T-helper 17 cell (primary cell): ENCODE measurements at places on chromosomes 1 and 21. TPM values are rescaled to one million over a fixed set of nuclear protein-coding genes. Genes with fewer than 3 reads are reported as not detected.

IFI44 gene
- 72.5 TPM for total RNA-seq

DNA sequence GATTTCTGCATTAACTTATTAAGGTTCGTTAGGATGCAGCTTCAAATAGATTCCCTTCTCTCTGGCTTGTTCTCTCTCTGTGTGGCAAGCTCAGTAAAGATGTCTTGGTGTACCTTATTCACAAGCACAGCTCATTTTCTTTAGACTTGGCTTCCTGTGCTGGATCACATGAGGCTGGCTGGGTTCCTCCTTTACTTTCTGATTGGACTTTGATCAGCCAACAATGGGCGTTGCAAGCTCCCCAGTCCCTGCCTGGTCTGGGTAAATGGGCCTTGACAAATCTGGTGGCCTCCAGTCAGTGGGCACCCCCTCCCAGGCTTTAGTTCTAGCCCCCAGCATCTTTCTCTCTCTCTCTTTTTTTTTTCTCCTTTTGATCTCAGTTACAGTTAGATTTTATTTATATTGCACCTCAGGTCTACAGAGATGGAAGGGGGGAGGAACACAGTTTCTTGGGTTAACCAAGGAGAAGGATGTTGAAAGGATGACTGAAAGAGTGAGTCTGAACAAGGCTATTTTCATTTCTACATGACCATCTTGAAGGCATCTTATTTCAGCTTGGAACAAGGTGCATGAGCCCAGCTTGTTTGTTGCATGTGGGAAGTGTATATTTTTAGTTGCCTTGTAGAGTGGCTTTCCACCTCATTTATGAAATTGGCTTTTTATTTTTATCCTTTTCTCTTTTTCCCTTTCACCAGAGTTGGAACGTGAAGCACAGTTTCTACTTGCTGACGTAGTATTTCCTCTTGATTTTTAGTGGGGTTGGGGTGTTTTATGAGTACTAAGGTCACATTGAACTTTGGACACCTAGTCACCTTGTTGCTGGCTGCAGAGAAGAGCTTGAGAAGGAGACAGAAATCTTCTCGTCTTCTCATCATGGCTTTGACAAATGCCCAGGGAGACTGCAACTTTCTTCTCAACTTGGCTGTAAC, 77.1 kb downstream of the PBX1 start:
- no peak overlapping the region for H3K4me3 ChIP-seq
- no peaks in the 10 kb centered on the region for H3K27me3 ChIP-seq
- no peaks in the 10 kb centered on the region for H3K4me1 ChIP-seq

DNA sequence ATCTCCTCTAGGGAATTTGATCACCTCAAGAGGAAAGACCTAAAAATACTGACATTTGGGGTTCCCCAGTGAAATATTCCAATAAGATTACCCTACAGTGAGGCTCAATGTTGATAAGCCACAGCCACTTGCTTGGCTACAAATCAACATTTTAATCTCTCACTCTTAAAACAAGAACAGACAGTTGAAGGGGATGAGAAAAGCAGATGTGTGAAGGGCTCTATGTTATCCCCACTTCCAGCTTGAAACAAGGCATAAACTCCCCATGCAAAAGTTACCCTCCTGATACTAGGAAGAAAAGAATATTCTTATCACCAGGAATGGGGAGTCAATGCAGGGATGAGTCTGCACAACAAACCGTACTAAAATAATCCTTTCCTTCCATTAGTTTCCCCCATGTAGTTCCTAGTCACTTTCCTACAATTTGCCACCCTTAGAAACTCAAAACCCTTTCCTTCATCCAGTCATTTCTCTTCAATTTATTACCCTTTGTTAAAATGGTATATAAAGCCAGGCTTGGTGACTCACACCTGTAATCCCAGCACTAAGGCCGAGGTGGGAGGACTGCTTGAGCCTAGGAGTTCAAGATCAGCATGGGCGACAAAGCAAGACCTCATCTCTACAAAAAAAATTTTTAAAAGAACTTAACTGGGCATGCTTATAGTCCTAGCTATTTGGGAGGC, 29.5 kb downstream of the LPGAT1 start:
- no peaks in the 10 kb centered on the region for H3K27me3 ChIP-seq
- peaks cover 6% of the 10 kb centered on the region for H3K36me3 ChIP-seq
- DNase-seq = no peak
- no peak overlapping the region for H3K27ac ChIP-seq

DNA sequence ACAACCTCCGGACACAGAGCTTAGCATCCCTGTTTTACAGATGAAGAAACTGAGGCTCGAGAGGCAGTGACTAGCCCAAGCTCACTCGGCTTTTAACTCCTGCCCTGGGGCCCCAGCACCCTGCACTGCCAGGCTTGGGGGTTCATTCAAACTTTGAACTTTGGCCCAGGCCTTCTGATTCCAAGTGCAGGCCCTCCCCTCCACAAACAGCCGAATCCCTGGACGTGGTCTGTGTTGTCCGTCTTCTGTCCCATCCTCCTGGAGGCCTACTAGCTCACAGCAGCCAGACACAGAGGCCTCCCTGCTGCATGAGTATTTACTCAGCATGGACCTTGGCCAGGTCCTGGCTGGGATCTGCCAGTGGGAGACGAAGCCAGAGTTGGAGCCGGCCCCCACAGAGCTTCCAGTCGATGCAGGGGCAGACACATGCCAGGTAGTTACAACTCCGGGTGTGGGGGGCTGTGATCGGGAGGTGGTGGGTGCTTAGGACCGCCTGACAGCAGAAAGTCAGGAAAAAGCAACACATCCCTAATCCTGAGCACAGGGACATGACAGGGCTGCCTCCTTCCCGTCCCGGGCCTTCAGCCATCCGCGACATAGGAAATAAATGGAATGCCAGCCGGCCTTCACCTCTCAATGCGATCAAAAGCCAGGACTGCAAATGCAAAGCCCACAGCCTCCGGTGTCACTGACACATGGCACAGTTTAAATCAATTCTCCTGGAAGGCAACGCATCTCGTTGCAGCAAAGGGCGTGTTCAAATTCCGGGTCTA, 7.4 kb downstream of the IFFO2 start:
- no peaks in the 10 kb centered on the region for H3K27me3 ChIP-seq
- H3K36me3 ChIP-seq = no peaks in the 10 kb centered on the region
- DNase-seq = no peak
- peaks cover 84% of the 10 kb centered on the region for H3K4me1 ChIP-seq
- H3K4me3 ChIP-seq = peak overlapping the region; percentile 94

RRAGC gene
- 16.9 TPM for total RNA-seq

- no peaks in the 10 kb centered on the region for H3K36me3 ChIP-seq
- H3K4me1 ChIP-seq = peaks cover 13% of the 10 kb centered on the region
- H3K27me3 ChIP-seq = no peaks in the 10 kb centered on the region
- DNase-seq = no peak
These were observed 21.6 kb downstream of the ENO1 start for GRCh38 chr1:8856689-8857412.

DNA sequence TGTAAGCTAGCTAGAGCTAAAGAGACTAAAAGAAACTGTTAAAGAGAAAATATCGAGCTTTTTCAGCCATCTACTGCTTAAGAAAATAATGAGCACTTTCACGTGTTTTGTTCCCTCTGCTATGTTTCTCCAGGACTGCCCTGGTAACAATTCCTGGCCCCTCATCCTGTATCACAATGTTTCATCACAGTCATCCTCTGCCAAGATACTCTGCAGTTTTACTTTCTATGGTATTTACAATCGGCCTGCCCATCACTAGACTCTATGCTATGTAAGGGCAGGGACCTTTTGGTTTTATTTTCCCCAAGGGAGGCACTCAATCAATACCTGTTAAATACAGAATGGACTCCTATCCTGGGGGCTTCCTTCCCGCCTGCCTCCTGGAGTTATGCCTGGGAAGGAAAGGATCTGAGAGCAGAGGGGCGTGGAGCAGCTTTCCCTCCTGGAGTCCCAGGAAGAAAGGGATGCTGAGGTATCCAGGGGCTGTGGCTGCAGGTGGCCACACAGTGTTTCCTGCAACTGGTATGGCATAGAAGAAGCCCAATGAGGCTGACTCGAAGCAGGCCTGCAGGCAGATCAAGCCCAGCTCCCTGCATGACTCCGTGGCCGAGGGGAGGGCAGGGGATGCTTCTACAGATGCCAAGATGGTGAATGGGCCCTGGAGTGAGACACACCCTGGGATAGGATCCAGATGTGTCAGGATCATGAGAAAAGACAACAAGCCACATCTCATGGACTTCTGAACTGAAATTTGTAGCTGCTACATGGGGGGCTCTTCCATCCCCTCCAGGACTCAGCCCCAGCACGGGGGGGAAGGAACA, 52.9 kb downstream of the MATN1 start:
- DNase-seq = no peak
- H3K4me1 ChIP-seq = no peaks in the 10 kb centered on the region
- no peak overlapping the region for H3K27ac ChIP-seq

CD5L gene
- total RNA-seq = not detected

DNA sequence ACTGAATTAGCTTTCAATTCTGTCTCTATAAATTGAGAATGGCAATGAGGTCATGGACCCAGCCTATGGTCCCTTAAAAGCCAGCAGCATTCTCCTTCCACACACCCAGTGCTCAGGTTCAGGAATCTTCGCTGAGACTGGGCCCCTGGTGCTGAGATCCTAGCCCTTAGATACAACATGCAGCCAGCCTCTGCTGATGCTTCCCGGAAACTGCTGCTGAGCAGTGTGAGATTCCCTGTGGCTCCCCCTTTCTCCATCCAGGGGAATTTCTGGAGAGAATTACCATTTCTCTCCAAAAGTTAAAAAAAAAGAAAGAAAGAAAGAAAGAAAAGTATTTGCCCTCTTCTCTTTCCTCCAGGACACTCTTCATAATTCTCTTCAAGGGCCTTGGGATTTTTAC, 31.7 kb upstream of the RALGPS2 start:
- no peak overlapping the region for H3K27ac ChIP-seq
- H3K4me1 ChIP-seq = no peaks in the 10 kb centered on the region
- H3K27me3 ChIP-seq = peaks cover 4% of the 10 kb centered on the region
- H3K36me3 ChIP-seq = no peaks in the 10 kb centered on the region
- no peak overlapping the region for H3K4me3 ChIP-seq

GRCh38 chr1:54245501-54245900, 45.5 kb downstream of the MRPL37 start:
- H3K4me3 ChIP-seq = no peak overlapping the region
- no peak for DNase-seq
- no peaks in the 10 kb centered on the region for H3K36me3 ChIP-seq
- peaks cover 6% of the 10 kb centered on the region for H3K4me1 ChIP-seq

LPGAT1 gene
- total RNA-seq = 35.0 TPM

RAP1GAP gene
- total RNA-seq = 0.42 TPM

DNA sequence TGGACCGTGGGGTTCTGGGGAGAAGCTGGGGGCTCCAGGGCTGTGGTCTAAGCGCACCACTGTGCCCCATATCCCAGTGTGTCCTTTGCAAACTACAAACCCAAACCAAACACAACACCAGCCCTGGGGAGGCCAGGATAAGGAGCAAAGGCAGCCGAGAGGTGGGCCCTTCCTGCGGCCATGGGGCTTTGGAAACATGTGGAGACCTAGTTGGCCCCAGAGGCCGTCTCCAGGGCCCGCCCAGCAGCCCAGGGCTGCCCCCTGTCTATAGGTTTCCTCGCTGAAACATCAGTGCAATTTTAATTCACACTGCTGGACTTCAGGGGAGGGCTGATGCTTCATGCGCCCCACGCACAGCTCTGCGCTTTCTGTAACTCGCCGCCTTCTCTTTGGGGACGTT, 61.3 kb downstream of the PRDM16 start:
- H3K27ac ChIP-seq = no peak overlapping the region
- H3K36me3 ChIP-seq = no peaks in the 10 kb centered on the region
- peaks cover 2% of the 10 kb centered on the region for H3K4me1 ChIP-seq
- H3K4me3 ChIP-seq = no peak overlapping the region
- no peak for DNase-seq
- H3K27me3 ChIP-seq = peaks cover 26% of the 10 kb centered on the region

DNA sequence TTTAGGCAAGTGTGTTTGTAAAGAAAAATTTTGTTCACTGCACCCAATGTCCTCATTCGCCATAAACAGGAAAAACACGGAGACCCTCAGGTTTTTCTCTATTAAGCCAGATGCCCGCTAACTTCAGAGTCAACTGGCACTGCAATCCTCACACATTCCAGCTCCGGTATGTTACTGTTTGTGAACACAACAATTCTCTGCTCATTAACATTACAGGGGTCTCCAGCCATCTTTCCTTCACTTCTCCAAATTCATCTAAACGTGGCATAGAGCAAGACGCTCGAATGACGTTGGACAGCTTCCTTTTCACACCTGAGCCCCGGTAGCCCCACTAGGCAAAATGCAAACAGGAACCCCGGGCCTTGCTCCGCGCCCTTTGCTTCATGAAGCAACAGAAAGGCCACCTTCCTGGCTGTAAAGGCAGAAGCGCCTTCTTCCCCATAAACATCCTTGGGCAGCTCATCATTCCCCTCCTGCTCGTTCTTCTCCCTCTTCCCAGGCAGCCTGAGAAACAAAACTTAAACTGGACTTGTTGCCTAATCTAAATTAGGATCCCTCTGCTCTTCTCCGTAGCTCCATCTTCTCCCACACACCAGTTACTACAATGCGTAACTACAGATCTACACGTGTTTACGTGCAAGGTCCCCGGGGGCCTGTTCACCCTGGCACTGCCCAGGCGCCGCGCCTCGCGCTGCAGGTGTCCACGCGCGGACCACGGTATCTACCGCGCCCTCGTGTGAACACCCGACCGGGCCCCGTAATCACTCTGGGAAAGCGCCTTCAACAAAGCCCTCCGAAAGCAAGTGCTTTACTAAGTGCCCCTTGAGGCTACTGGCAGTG, 1.2 kb downstream of the LBR start:
- peaks cover 2% of the 10 kb centered on the region for H3K36me3 ChIP-seq
- no peaks in the 10 kb centered on the region for H3K27me3 ChIP-seq
- no peak for DNase-seq
- peak overlapping the region; percentile 95 for H3K27ac ChIP-seq
- peak overlapping the region; percentile 98 for H3K4me3 ChIP-seq

HES3 gene
- not detected for total RNA-seq

- H3K4me1 ChIP-seq = peaks cover 4% of the 10 kb centered on the region
- H3K27ac ChIP-seq = no peak overlapping the region
- H3K27me3 ChIP-seq = peaks cover 43% of the 10 kb centered on the region
- DNase-seq = no peak
- H3K36me3 ChIP-seq = no peaks in the 10 kb centered on the region
- H3K4me3 ChIP-seq = no peak overlapping the region
These were observed 180.7 kb downstream of the KAZN start for GRCh38 chr1:14778898-14779865.

CTPS1 gene
- total RNA-seq = 48.8 TPM

DNA sequence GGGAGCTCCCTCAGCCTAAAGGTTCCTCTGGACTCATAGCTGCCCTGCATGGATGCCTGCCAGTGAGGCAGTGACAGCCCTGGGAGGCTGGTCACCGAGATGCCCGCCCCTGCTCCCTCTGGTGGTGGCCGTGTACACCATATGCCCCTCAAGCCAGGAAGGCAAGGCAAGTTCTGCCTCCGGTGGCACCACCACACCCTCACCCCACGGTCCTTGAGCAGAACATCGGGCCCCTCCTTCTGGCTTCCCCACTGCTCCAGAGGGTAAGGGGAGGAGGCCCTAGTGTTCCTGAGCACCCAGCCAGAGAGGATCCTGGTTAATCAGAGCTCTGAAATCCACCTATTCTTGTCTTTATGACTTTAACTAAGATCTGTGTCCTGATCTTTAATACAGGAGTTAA, 1.5 kb upstream of the S100A14 start:
- H3K4me1 ChIP-seq = no peaks in the 10 kb centered on the region
- H3K36me3 ChIP-seq = no peaks in the 10 kb centered on the region
- no peak for DNase-seq
- no peak overlapping the region for H3K27ac ChIP-seq

- H3K27me3 ChIP-seq = no peaks in the 10 kb centered on the region
- peak overlapping the region; percentile 97 for H3K27ac ChIP-seq
These were observed 690 bp downstream of the B3GALNT2 start for GRCh38 chr1:235503403-235504121.

GRCh38 chr1:15702722-15703550, 18.8 kb downstream of the PLEKHM2 start:
- no peak overlapping the region for H3K4me3 ChIP-seq
- H3K27ac ChIP-seq = peak overlapping the region; percentile 51
- no peaks in the 10 kb centered on the region for H3K27me3 ChIP-seq
- no peak for DNase-seq
- peaks cover 14% of the 10 kb centered on the region for H3K4me1 ChIP-seq
